ENCODE measurements at places on chromosomes 3 and 15. TPM values are rescaled to one million over a fixed set of nuclear protein-coding genes. Genes with fewer than 3 reads are reported as not detected.

DNA sequence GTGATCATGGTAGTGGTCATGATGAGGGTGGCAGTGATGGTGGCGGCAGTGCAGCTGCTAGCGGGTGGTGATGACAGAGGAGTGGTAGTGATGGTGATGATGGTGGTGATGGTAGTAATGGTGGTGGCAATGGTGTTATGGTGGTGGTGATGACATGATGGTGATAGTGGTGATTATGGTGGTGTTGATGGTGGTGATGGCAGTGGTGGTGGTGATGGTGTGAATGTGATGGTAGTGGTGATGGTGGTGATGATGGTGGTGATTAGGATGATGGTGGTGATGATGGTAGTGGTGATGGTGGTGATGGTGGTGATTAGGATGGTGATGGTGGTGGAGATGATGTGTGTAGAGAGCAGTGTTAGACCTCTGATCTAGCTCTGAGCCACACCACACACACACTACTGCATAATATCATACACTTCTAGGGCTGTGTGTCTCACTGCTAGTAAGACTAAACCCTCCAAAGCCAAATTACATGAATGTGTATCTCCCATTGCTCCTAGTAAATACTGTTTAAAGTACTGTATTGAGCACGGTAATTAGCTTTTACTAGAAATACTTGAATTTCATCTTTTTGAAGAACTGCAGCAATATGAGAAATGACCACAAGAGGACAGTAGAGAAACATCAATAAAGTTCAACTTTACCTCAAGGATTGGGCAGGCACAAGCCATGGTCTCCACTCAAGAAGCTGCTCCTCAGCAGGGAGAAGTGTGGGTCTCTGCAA, 28.8 kb downstream of the TMED3 start:
- no peak for DNase-seq

- no peak for DNase-seq
Measured at GRCh38 chr3:137052298-137052697, 94.5 kb downstream of the IL20RB start.

DNA sequence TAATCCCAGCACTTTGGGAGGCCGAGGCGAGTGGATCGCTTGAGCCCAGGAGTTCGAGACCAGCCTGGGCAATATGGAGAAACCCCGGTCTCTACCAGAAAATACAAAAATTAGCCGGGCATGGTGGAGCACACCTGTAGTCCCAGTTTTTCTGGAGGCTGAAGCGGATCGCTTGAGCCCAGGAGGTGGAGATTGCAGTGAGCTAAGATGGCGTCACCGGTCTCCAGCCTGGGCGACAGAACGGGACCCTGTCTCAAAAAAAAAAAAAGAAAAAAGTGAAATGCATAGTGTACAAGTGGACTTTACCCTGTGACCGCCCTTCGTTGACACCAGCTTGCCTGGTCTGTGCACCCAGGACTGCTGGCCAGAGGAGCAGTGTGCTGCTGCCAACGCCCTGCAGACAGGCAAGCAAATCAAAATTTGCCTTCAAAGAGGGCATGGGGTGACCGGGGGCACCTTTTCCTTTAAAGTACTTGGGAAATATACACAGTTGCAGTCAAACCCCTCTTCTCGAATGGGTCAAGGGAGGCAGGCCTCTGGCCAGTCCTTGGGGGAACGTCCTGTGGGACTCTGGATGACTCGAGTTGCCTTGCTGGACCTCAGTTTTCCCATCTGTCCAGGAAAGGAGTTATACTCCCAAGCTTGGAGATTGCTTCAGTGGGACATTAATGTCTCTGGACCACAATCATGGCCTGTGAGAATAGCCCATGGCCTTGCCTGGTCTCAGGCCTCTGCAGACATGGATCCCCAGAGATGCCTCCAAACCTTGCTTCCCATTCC, 1.0 kb downstream of the XYLB start:
- DNase-seq = no peak

DNA sequence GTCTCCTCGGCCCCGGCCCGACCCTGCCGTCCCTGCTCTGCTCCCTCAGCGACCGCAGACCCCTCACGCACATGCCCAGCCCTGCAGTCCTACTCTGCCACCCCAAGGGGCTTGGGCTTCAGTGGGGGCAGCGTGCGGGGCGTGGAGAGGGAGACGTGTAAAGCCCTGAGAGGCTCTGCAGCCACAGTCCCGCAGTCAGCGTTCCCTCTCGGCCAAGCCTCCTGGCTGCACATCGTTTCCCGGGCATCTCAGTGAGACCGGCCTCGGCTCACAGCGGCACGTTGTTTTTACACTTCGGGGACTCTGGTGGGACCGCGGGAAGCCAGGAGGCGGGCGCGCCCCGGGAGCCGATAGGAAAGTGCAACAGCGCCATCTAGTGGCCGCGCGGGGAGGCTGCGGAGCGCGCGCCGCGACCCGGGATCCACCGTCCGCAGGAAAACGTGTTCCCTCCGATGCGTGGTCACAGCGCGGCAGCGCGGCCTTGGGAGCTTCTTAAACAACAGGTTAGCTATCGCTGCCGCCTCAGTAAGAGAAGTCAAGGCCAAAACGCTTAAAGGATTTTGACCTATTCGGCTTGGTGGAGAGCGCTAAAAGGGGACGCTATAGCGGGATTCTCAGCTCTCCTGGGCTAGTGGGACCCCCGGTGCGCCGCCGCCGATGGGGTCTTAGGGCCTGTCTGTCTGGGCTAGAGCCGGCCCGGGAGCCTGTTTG, 226.8 kb upstream of the IGF1R start:
- peak; percentile 51 for DNase-seq

DNA sequence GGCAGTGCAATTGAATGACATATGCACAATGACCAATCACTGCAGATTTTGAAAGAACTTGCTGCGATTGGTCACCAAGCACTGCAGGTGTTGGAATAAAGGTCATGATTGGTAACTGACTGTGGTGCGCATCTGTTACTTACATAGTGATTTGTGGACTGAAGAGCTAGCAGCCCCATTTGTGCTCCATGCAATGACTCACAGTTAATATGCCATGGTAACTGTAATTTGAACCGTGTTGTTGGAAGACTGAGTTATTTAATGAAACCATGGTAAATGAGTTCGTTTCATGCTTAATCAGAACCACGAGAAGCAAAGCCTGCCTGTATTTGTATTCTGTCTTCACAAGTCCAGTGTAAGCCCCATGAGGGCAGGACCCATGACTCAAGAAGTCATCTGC, 220.5 kb downstream of the TJP1 start:
- no peak for DNase-seq

- DNase-seq = no peak
Measured at GRCh38 chr3:112811917-112812660, 34.6 kb downstream of the CD200R1L start.

DNA sequence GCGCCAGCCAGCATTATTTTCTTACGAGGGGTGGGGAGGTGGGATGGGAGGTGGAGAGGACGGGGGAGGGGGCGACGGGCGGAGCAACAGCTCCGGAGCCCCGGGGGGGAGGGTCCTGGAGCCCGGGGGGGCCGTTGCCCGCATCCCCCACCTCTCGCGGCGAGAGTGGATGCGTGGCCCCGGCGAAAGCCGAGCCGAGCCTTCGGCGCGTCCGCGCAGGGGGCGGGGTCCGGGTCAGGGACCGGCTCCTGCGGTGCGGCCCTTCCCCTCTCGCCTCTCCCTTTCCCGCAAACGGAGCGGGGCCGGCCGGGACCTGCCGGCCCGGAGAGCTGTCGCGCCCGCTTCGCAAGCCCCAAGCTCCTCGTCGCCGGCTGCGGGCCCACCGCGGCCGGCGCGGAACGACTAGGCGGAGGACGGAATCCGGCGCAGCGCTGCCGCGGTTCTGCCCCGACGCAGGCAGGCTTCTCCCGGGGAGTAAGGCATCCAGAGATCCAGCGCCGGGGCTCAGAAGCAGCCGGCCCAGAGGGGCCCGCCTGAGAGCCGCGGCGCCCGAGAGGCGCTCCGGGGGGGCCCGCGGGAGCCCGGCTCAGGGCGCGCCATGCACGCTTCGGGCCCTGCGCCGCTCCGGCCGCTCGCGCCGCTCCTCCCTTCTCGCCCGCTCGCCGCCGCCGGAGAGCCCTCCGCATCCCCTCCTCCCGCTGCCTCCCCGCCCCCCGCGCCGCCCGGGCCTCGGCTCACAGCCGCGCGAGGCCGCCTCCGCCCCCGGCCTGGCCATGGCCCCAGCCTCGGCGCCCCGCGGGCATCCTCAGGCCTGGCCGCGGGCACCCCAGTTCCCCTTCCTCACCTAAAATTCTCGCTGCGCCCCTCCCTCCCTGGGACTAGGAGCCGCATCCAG, 459 bp upstream of the ADCY5 start:
- DNase-seq = peak; percentile 41

- DNase-seq = peak; percentile 40
Measured at GRCh38 chr15:100723315-100723801, 121.0 kb downstream of the ASB7 start.

DNA sequence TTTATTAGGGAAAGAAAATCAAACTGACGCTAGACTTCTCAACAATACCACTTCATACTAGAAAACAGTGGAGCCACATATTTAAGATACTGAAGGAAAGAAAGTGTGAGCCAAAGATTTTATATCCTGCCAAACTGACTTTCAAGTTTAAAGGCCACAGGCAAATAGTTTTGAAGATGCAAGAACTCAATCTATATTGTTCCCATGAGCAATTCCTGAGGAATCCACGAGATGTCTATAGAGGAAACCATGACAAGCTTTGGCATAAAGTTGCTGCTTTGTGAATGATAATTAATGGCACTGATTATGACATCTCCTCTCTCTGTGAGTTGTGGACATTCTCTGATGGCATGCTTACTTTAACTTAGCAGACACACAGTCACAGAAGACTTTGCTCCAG, 276.1 kb upstream of the GOLGA6L4 start:
- no peak for DNase-seq

DNA sequence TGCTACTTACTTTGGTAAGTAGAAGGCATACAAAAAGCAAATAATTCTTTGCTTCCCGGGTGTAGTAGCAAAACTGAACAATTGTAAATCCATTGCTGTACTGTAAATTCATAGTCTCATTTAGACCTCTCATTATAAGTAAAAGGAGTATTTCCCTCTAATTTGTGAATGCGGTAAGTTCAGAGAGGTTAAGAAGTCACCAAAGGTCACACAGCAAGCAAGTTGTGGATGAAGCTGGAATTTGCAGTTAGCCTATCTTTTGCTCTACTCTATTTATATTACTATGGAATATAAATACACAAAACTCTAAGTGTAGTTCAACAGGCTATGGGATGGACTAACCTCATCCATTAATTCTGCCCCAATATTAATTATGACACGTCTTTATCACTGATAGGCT, 508.3 kb downstream of the MCTP2 start:
- DNase-seq = no peak

GRCh38 chr15:49435174-49435573, 12.1 kb downstream of the FGF7 start:
- no peak for DNase-seq

DNA sequence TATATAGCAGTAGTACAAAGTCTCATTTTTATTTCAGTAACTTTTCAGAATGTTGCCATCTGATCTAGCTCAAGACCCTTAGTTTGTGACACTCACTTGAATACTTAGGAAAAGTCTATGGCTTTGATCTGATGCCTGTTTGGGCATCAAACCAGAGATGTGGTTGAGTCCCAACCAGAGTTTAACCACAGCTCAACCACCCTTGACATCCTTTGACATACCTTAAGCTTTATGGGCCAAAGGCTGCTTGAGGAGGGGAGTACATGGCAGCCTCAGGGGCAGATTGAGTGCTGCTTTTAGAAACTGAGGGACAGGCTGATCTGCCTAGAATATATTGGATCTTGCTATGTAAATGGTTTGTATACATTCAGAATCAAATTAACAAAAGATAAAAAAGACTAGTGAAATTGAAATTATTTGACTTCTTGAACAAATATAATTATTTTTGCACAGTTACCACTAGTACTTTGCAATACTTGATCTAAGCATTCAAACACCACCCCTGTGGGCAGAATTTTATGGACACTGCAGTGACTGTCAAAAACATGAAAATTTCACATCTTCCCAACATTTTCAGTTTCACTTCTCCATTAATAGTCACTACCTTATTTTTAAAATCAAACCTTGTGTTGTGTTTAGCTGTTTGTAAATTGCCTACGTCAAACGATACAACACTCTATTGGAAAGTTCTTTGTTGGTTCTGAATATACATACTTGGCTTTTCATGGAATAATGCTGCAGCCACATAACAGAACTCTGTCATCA, 199.8 kb downstream of the UBE2E2 start:
- DNase-seq = no peak

DNA sequence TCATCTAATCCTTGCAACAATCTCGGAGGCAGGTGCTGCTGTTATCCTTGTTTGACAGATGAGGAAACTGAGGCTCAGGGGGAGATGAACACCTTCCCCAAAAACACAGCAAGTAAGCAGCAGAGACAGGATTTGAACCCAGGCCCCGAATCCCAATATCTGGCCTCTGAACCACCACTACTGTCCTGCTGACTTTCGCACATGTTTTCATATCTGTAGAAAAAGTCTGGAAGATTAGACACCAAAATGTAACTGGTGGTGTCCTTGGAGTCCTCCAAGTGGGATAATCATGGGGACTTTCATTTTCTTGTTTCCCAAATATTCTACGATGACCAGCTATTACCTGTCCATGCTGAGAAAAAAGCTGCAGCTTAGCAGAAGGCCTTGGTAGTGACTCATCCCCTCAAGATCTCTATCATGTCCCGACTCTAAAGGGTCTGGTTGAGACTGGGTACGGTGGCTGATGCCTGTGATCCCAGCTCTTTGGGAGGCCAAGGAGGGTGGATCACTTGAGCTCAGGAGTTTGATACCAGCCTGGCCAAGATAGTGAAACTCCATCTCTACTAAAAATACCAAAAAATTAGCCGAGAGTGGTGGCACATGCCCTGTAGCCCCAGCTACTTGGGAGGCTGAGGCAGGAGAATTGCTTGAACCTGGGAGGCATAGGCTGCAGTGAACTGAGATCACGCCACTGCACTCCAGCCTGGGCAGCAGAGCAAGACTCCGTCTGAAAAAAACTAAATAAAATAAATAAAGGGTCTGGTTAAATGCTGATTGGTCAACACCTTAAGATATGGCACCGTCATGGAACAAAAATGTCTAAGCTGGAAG, 8.6 kb downstream of the IRAK2 start:
- DNase-seq = no peak

SPTBN5 gene
- 3.0 TPM for total RNA-seq

BCL2A1 gene
- 16.5 TPM for total RNA-seq

DUOXA2 gene
- not detected for total RNA-seq

FRMD4B gene
- 14.3 TPM for total RNA-seq

PLCD1 gene
- 7.9 TPM for total RNA-seq

SIDT1 gene
- 1.6 TPM for total RNA-seq

CNTN3 gene
- 20.4 TPM for total RNA-seq

SPATA12 gene
- not detected for total RNA-seq

DCLK3 gene
- total RNA-seq = not detected

PLIN1 gene
- total RNA-seq = 277 TPM

All from body of pancreas (tissue), 4 donors.